ENCODE measurements at places on chromosomes 4 and X.

- DNase-seq: no peak
Observed at GRCh38 chr4:52676536-52676935, 17.4 kb upstream of the USP46 start.

DNA sequence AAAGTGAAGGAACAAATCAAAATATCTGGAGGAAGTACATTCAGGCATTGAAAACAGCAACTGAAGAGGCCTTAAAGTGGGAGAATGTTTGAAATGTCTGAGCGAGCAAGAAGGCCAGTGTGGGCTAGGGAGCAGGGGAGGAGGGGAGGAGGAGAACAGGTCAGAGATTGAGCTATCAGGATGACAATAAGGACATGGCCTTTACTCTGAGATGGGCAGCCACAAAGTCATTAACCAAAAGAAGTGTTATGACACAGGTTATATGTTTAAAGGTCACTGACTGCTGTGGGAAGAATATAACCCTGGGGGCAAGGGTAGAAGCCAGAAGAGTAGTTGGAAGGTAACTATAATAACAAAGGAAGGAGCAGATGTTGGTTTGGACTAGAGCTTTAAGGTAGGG lies 315.4 kb downstream of the INPP4B start:
- no peak for DNase-seq

DNA sequence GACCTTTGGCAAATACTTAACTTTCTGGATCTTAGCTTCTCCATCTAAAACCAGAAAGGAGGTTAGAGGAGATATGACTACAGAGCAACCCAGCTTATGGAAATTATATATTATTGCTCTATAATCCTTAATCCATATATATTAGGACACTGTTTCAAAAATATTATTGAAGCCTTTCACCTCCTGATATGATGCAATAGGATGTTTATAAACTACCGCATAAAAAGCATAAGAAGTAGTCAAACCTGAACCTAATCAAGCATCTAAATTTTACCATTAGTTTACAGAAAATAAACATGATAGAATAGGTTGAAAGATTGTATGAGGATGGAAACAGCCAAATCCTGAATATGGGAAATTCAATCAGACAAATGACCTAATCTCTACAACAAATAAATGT lies 5.6 kb upstream of the FAM200B start:
- no peak for DNase-seq

DNA sequence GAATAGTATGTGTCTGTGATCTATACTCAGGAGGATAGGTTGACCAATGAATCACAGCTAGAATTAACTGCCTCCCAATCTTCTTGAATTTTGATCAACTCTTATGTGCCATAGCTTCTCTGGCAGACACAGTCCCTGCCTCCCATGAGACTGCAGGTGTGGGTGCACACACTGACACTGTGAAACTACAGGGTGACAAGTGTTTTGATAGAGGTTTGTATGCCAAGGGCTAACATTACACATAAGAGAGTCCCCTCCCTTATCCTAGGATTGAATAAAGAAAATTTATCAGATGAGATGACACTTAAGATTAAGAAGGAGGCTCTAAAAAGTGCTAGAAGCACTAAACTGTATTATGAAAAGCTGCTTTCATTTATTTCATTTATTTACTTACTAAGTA lies 218.4 kb upstream of the BMP3 start:
- DNase-seq: no peak

- DNase-seq: no peak
Observed at GRCh38 chr4:172270397-172270796, 457.2 kb downstream of the GALNTL6 start.

- DNase-seq: no peak
Observed at GRCh38 chrX:103362474-103362873, 6.2 kb downstream of the TCEAL9 start.

Data from CD4-positive, alpha-beta T cell treated with Interleukin-15 for 1 hour (primary cell).